ENCODE measurements at places on chromosomes 6 and 20.

- DNase-seq, result no peak
These were observed 128.9 kb upstream of the FAM184A start for GRCh38 chr6:119207327-119207726.

DNA sequence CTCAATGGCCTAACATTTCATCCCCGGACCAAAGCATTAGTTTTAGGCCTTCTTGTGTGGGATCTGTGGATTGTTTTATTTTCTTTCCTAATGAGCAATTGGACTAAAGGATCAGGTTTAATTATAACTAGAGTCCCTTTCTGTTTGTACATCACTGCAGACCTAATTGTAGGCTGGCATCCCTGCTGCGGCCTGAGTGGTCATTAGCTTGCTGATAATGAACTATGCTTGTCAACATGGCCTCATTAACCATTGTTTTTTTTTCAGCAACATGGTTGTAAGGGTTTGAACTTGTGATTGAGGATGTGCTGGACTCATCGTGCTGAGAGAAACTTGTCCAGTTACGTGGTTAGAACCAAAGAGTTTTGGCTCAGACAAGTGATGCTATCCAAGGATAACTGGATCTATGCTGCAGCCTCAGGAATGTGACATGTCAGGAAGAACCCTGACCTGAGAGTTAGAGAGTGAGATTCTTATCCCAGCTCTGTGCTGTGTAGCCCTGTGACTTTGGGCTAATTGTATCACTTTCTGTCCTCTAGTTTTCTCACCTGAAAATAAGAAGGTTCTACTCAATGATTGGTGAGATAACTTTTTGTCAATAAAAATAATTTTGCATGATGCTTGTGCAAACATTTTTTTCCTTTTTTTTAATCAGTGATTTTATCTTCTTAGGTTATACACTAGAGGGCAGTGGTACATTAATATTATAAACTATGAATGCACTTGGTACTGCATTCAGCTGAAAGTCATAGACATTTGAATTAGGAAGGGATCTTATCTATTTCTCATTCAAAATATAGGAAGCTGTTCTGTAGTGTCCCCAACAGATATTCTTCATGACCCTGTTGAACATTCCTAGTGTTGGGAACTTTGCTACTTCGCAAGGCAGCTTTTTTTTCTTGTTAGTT is 140.9 kb downstream of the RNF144B start:
- DNase-seq, result no peak

DNA sequence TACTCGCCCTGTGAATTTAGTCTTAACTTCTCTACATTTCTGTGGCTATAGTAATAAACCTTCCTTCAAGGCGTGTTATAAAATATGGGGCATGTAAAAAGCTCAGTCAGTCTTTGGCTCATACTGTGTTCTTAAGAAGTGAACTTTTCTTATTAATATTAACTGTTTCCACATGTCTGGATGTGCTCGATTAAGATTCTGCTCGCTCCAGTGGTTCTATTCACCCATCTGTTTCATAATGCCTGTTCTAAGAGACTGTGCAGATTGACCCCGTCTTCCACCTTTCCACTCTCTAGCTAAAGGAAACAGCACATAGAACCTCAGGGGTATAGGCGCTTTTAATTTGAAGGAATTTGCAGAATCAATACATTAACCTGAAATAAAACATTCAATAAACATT is 99.9 kb downstream of the L3MBTL3 start:
- no peak for DNase-seq

- no peak for DNase-seq
These were observed 46.1 kb downstream of the PHACTR3 start for GRCh38 chr20:59650418-59650817.

DNA sequence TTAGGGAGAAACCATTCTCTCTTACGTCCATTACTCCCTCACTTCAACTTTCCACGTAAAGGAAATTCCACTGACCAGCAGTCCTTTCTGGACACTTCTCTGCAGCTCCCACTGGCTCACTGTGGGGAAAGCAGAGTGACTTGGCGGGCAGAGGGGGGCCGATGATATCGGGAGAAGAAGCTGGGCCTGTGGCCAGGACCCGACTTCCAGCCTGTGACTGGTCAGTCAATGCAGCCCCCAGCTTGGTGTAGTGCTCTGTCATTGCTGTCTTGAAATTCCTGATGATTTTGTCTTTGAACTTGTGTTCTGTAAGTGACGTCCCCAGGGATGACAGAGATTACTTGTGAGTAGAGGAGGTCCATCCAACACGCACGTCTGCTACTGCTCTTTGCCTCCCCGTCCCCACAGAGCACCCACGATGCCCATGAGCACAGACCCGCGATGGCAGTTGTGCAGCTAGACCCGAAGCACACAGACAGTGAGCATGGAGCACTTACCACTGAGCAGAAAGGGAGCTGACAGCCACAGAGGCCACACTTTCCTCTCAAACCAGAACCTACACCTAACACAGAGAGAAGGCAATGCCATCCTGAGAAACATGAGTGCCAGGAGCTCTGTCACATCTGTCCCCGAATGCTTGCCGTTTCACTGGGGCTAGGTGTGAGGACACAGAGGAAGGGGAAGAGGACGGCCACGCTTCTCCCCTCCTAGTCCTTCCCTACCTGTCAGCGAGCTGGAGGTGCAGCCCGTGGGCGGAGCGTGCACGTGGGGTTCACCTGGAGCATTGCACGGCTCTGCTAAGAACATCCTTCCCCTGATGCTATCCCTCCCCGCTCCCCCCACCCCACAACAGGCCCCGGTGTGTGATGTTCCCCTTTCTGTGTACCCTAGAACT is 25.7 kb downstream of the DACT2 start:
- no peak for DNase-seq

DNA sequence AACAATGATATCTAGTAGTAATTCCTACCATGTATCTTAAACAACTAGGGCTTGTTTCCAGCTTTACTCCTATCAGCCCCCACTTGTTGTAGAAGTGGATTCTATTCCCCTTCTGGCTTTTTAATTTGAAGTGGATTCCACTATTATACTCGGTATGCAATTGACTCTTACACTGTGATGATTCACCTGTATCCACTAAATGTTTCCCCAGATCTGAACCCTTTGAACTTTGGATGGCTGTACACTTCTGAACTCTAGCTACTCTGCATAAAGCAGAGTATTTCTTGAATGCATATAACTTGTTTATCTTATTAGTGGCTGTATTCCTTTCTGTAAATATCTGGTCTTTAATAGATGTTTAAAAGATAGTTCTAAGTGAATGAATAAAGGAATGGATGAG is 538.4 kb upstream of the NRSN1 start:
- no peak for DNase-seq

DNA sequence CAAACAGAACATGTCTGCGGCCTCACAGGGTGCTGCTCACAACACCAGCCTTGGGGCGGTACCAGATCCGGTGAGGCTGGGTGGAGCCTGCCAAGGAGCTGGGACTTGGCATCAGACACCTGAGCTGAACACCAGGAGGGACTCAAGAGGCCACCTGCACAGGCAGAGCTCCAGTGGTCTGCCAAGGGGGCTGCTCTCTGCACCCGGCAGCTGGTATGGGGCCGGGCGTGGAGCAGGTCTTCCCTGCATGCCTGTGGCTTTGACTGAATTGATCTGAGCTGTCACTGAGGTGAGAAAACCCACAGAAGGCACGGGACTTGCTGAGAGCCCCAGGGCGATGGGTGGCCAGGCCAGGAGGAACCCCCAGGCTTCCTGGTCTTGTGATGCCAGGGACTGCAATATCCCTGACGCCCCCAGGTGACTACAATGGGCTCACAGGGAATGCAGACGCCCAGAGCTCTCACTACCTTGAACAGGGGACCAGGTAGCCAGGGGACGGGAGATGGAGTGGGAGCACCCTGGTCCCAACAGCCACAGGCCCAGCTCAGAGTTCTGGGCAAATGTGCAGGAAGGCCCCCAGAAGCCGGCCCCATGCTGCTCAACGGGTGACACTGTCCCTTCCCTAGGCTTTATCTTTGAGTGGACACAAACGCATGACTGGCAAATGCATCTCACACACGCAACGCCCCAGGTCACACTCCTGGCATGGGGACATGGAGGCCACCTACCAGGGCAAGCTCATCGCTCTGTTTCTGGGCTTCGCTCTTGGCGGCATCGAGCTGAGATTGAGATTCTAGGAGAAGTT is 48.2 kb downstream of the DSTN start:
- no peak for DNase-seq

DNA sequence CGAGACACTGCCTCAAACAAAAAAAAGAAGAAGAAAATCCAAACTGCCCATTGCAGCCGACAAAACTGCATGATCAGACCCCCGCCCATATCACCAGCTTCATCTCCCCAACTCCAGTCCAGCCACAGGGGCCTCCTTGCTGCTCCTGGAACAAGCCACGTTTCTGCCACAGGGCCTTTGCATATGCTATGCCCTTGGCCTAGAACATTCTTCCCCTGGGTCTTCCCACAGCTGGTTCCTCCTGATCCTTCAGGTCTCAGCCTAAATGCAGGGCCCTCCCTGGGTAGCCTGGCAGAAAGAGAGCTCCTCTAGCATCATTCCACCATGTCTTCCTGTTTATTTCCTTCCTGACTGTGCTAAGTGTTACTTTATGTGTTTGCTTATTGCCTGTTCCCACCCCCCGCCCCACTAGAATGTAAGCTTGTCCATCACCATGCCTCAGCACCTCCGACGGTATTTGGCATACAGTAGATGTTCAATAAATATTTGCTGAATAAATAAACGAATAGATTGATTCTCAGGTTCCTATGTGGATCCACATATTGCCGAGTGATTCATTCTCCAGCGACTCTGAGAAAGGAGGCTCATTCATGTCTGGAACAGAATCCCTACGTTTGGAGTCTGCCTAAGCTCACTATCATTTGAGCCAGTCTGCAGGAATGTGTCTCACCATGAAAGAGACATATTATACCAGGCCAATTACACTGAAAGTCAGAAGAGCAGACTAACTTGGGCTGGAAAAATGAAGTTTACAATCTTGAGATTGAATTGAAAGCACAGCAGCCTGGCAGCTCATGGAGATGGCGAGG is 56.1 kb downstream of the NFATC2 start:
- no peak for DNase-seq

GRCh38 chr6:138512609-138513008 is 13.3 kb upstream of the NHSL1 start:
- no peak for DNase-seq

- DNase-seq, result peak; percentile 50
These were observed at the start of gene MYBL2 for GRCh38 chr20:43666376-43667328. Gene MYBL2, plus strand, starts transcription at chr20:43667114. Its CDS starts 170 bp downstream, at chr20:43667284.

GRCh38 chr20:45355209-45356084 is 7.2 kb upstream of the SDC4 start:
- no peak for DNase-seq

GRCh38 chr6:105041880-105042279 is 85.0 kb downstream of the LIN28B start:
- no peak for DNase-seq

GRCh38 chr6:18350271-18350670 is 36.9 kb upstream of the RNF144B start:
- no peak for DNase-seq

- no peak for DNase-seq
These were observed 97.0 kb downstream of the KCNB1 start for GRCh38 chr20:49385465-49385864.

- DNase-seq, result peak; percentile 26
These were observed 683.3 kb downstream of the QKI start for GRCh38 chr6:164097551-164098398.

- DNase-seq, result no peak
These were observed 266.6 kb upstream of the BTBD3 start for GRCh38 chr20:11651138-11651537.

DNA sequence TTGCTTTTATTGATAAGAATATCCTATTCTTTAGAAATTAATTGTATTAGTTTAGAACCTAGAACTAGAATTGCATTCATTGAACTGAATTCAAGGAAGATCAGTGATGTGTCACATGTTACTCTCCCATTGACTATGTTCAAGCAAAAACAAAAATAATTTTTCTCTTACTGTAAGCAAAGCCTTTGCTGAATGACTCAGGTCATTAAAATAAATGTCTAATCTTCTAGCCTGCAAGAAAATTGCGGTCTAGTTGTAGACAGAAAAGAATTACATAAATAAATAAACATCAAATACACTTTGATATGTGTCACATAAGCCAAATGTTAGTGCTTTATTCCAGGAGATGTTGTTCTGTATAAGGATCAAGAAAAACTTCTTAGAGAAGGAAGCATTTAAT is 387.9 kb downstream of the ADGRB3 start:
- DNase-seq, result no peak

DNA sequence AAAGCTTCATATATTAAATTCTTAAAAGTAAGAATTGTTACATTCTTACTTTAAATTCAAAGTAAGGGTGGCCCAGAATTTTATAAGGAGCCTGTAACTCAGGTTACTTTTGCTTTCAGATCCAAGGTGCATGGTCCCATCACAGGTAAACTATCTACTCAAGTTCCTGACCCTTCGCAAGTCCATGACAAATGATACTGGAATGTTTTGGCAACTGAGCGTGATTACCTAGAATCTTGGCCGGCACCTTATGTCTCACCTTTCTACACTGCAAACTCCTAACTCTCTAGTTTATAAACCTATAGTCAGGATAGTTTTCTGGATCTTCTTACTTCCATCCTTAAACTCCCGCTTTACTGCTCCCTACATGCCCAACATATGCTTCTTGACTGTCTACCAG is 67.9 kb upstream of the HMGN3 start:
- DNase-seq, result no peak

DNA sequence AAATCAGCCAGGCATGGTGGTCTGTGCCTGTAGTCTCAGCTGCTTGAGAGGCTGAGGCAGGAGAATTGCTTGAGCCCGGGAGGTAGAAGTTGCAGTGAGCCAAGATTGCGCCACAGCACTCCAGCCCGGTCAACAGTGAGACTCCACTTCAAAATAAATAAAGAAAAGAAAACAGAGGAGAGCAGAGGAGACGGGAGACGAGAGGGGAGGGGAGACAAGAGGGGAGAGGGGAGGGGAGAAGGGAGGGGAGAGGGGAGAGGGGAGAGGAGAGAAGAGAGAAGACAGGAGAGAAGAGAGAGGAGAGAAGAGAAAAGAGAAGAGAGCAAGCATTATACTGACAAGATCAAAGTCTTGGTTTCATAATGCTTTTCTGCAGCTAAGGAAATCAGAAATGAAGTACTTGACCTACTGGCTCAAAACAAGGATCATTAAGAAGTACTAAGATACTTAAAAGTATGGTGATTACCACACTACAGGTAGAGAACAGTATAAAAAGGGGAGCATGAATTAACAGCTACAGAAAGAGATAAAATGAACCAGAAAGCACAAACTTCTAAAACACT is 30.5 kb downstream of the FAM8A1 start:
- DNase-seq, result no peak

- no peak for DNase-seq
These were observed 4.1 kb upstream of the PAX1 start for GRCh38 chr20:21701171-21701876.

DNA sequence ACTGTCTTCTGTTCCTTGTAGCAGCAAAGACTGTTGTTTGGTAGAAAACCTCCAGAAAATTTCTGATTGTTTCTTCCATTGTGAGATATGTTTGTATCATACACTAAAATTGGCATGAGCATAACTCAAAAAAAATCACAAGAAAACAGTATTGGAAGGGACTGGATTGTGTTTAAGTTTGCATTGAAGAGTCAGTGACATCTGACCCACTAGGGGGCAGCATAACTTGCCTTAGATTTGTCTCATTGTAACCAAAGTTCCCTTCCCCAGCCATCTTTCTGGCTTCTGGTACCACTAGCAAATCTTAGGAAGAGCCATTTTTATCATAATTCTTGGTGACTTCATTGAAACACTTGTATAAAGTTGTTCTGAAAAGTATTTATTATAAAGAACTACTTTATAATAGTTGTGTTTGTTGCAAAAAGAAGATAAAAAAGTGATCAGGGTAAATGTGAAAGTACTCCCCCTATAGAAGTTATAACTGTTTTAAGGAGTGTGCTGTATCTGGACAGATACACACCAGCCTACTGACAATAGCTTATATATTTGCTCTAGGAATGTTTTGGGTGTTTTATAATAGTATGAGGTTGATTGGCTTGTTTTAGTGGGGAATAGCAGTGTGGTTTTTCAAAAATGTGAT is 7.7 kb downstream of the CSTF1 start:
- DNase-seq, result peak; percentile 55

Data from GDM1 (cell line).